Sigmoid colon (tissue), 7 donors: ENCODE measurements at places on chromosomes 12 and 14. TPM values are rescaled to one million over a fixed set of nuclear protein-coding genes. Genes with fewer than 3 reads are reported as not detected.
A peak's percentile ranks its signal among the peaks of the same experiment; 100 is the strongest.

- H3K36me3 ChIP-seq, result no peaks in the 10 kb centered on the region
- H3K27ac ChIP-seq, result peak overlapping the region; percentile 64
Observed at GRCh38 chr12:50024805-50025186, 498 bp downstream of the RACGAP1 start.

MYF6 gene
- polyA plus RNA-seq, result not detected

PTCSC3 gene
- polyA plus RNA-seq, result not detected

DNA sequence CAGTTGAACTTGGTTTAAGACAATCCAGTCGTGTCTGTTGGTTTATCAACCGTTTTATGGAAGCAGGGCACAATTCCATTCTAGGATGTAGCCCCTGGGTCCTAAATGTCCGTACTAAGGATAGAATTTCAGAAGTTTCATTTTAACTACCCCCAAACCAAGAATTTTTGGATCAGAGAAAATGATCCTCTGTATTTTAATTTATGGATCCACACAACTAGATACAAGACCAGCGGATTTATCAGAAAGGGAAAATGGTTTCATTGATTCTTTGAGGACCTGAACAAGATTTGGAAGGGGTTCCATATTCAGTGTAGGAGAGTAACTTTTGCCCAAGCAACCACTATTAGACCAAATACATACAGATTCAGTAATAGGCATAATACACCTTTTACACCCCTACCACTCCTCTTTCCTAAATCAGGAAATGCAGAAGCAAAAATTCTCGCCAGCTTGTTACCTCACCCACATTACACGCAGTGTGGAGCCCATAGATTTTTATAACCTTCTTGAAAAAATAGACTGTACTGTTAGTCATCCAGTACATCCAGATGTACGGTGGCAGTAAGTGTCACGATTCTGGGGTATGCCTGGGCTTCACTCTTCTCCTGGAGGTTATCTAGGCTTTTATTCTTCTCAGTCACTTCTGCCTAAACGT lies 1.4 kb upstream of the FBXL14 start:
- no peaks in the 10 kb centered on the region for H3K36me3 ChIP-seq
- peak overlapping the region; percentile 93 for H3K27ac ChIP-seq
- H3K4me1 ChIP-seq, result peaks cover 45% of the 10 kb centered on the region
- no peak for DNase-seq
- peak overlapping the region; percentile 71 for H3K4me3 ChIP-seq
- no peaks in the 10 kb centered on the region for H3K27me3 ChIP-seq

- no peaks in the 10 kb centered on the region for H3K36me3 ChIP-seq
- H3K27ac ChIP-seq, result no peak overlapping the region
Observed at GRCh38 chr14:55152052-55152753, 23.2 kb downstream of the LGALS3 start.

SERPINA10 gene
- not detected for polyA plus RNA-seq
